ENCODE measurements at places on chromosomes 7 and 10. TPM values are rescaled to one million over a fixed set of nuclear protein-coding genes. Genes with fewer than 3 reads are reported as not detected.

DNA sequence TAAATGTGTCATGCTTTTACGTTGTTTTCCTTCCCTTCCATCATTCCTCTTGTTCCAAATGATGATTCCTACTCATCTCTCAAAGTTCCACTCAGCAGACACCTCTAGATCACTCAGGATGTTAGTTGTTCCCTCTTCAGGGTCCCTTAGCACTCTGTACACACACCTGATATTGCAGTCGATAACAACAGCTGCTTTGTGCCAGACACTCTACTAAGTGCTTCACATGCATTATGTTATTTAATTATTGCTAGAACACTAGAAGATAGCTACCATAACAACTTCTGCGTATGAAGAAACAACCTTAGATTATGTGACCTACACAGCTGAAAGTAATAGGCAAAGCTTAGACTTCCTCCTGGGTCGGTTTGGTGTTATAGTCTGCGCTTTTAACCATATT is 29.6 kb downstream of the PCBD1 start:
- no peak overlapping the region for H3K27ac ChIP-seq
- H3K36me3 ChIP-seq, result peaks cover 76% of the 10 kb centered on the region
- no peak overlapping the region for H3K4me3 ChIP-seq
- H3K27me3 ChIP-seq, result no peaks in the 10 kb centered on the region

Gene PSD
- total RNA-seq, result 5.3 TPM

Gene ADAMTS14
- total RNA-seq, result 0.53 TPM

DNA sequence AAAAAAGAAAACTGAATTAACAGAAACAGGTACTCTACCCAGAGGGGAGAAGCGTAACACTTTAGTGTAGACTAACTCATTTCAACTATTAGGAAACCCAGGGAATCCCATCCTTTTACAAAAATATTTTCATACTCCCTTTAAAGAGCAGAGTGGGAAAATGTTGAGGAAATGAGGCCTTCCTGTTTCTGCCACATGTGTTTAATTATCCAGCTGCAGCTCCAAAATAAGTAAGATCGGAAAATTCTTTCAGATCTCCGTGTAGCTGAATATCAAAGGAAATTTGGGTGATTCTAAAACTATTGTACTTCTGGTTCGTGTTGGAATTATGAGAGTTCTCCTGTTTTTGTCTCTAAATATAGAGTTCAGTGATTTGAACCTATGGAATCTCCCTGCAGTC is 58.0 kb upstream of the CAV2 start:
- no peak overlapping the region for H3K4me3 ChIP-seq
- H3K36me3 ChIP-seq, result no peaks in the 10 kb centered on the region
- H3K27me3 ChIP-seq, result no peaks in the 10 kb centered on the region
- peaks cover 5% of the 10 kb centered on the region for H3K4me1 ChIP-seq
- no peak for DNase-seq
- H3K27ac ChIP-seq, result peak overlapping the region; percentile 44

- no peaks in the 10 kb centered on the region for H3K4me1 ChIP-seq
- no peak overlapping the region for H3K4me3 ChIP-seq
- no peaks in the 10 kb centered on the region for H3K27me3 ChIP-seq
- no peak for DNase-seq
- H3K27ac ChIP-seq, result no peak overlapping the region
- no peaks in the 10 kb centered on the region for H3K36me3 ChIP-seq
These were observed 212.5 kb downstream of the DGKB start for GRCh38 chr7:14690075-14690474.

Gene SEMA3D
- total RNA-seq, result 8.0 TPM

GRCh38 chr7:142181211-142181610 is 69.7 kb downstream of the MGAM2 start:
- H3K36me3 ChIP-seq, result no peaks in the 10 kb centered on the region
- no peak overlapping the region for H3K4me3 ChIP-seq
- no peak overlapping the region for H3K27ac ChIP-seq

DNA sequence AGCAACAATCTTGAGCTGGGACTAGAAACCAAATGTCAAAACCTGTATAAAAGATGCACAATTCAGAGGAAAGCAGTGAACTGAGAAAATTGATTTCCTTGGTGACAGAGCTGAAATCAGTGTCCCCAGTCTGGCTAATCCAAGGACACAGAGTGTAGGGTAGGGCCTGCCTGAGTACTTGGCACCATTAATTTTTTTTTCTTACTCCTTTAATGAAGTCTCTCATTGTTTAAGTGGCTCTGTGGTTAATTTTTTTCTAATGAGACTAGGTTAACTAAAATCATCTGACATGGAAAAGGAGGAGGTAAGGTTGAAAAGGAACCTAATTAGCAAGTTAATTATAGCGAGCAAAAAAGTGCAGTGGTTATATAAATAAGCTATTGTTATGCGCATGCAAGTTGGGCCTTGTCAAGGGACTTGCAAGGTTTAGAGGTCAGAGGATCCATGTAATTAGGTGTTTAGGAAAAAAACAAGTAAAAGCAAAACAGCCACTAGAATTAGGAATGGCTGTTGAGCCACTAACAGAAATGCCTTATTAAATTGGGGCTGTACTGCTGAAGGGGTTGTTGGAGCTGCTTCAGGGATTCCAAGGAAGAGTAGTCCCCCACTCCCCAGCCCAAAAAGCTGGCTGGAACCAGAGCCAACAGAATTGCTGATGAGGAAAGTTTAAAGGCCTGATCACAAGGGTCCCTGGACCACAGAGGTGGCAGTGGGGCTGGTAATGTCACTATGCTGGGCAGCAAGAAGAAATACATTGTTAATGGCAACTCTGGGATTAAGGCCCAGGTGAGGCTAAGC is 58.9 kb upstream of the STRIP2 start:
- no peak for DNase-seq
- H3K4me3 ChIP-seq, result no peak overlapping the region
- H3K27ac ChIP-seq, result peak overlapping the region; percentile 56
- H3K27me3 ChIP-seq, result no peaks in the 10 kb centered on the region
- H3K36me3 ChIP-seq, result no peaks in the 10 kb centered on the region

DNA sequence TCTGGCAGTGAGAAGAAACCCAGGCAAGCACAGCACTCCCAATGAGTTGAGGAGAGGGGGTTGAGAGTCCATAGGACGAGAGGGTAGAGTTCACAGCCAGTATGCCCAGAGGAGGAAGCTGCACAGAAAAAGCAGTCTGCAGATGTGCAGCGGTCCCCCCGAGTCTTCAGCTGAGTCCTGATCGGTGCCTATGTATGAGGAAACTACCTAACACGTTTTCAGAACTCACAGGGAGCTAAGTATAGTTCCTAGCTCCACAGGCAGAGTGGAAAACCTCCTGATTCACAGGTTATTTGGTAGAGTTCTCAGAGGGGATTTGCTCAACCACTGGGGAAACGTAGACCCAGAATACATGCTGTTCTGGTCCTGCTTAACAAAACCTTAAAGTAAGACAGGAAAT is 271.3 kb upstream of the CNTNAP2 start:
- no peaks in the 10 kb centered on the region for H3K27me3 ChIP-seq
- H3K4me1 ChIP-seq, result no peaks in the 10 kb centered on the region
- no peaks in the 10 kb centered on the region for H3K36me3 ChIP-seq
- no peak overlapping the region for H3K27ac ChIP-seq
- H3K4me3 ChIP-seq, result no peak overlapping the region

Gene CCDC186
- 33.1 TPM for total RNA-seq

- no peaks in the 10 kb centered on the region for H3K27me3 ChIP-seq
- no peak for DNase-seq
- H3K27ac ChIP-seq, result no peak overlapping the region
- no peaks in the 10 kb centered on the region for H3K4me1 ChIP-seq
- H3K36me3 ChIP-seq, result no peaks in the 10 kb centered on the region
- H3K4me3 ChIP-seq, result no peak overlapping the region
These were observed 184.5 kb downstream of the GATA3 start for GRCh38 chr10:8238986-8239385.

- no peak overlapping the region for H3K27ac ChIP-seq
- H3K4me3 ChIP-seq, result no peak overlapping the region
- H3K27me3 ChIP-seq, result no peaks in the 10 kb centered on the region
- no peaks in the 10 kb centered on the region for H3K36me3 ChIP-seq
These were observed 24.4 kb downstream of the GSDME start for GRCh38 chr7:24732646-24733413.

DNA sequence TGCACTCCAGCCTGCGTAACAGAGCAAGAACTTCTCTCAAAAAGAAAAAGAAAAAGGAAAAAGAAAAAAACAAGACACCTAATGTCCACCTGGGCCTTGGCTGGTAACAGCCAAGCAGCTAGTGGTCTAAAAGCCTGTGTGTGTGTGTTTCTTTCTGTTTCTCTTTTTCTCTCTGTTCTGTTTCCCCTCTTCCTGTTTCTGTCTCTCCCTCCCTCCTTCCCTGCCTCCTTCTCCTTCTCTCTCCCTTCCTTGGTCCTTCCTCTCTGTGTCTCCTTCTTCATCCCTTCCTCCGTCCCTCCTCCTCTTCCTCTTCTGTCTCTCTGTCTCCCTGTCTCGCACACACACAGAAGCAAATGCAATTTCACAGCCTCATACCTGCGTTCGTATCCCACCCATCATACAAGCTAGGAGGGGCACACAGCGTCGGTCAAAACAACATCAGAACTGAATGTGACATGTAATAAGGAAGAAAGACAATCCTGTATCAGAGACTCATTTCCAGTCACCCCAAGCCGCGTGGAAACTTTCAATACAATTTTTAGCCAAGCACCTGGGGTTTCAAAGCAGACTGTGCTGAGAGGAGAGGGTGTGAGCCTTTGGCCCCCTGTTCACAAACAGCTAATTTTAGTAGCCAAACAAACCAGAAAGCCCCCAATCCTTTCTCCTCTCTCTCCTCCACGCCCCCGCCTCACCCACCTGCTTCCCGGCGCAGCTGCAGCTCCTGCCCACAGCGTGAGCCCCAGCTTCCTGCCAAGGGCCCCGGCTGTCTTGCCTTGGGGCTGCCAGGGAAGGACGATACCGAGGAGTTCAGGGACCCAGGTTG is 50.2 kb upstream of the GNA12 start:
- H3K4me1 ChIP-seq, result no peaks in the 10 kb centered on the region
- H3K27ac ChIP-seq, result no peak overlapping the region
- DNase-seq, result no peak
- peaks cover 11% of the 10 kb centered on the region for H3K27me3 ChIP-seq
- H3K36me3 ChIP-seq, result no peaks in the 10 kb centered on the region

Gene THSD7A
- total RNA-seq, result 7.2 TPM

Gene IFIT1
- total RNA-seq, result 71.8 TPM

DNA sequence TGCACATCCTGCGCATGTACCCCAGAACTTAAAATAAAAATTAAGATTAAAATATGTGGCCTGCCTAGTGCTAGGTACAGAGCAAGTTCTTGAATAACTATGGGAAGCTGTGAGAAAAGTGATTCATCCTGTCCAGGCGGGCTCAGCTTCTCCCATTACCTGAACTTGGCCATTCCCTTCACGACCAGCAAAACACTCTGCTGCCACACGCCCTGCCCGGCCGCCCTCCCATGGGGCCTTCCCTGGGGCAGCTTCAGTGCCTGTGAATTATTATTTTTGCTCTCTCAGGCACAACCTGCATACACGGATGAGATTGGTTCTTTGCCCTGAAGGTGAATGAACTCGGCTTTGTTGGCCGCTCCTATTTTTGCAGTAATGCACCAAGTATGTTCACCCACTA is 209.2 kb upstream of the SHH start:
- no peak overlapping the region for H3K27ac ChIP-seq
- H3K36me3 ChIP-seq, result no peaks in the 10 kb centered on the region
- H3K4me1 ChIP-seq, result no peaks in the 10 kb centered on the region
- H3K4me3 ChIP-seq, result no peak overlapping the region
- H3K27me3 ChIP-seq, result no peaks in the 10 kb centered on the region
- no peak for DNase-seq
